ENCODE measurements at places on chromosomes 2 and 18. TPM values are rescaled to one million over a fixed set of nuclear protein-coding genes. Genes with fewer than 3 reads are reported as not detected.

The RMC1 gene
- total RNA-seq: 33.6 TPM

DNA sequence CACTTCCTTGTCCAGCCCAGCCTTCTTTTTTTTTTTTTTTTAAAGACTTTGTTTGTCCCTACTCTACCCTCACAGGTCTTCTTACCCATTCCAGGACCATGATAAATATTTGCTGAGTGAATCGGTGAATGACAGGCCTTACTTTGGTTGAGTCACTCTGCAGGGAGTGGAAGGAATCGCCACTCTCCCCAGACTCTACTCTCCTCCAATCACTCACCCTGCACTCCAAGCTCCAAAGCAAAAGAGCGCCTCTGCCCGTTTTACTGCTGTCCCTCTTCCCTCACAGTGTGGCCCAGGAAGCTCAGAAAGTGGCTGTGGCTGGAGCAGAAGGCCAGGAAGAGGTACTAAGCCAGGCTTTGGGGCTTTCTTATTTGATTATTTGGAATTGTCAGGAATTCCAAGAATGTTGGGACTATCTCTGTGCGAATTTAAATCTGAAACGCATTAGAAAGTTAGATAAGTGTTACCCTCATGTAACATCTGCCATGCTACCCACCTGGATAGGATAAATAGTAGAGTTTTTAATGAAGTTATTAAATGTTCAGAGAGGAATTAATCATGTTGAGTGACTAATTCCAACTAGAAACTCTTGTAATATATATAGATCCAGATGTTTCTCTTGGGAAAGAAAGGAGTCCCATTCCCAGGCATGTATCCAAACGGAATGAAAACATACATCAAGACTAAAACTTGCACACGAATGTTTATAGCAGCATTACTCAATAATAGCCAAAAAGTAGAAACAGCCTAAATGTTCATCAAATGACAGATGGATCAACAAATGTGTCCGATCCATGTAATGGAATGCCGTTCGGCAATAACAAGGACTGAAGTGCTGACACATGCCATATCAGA is 43.0 kb upstream of the CHMP1B start:
- H3K4me3 ChIP-seq: no peak overlapping the region
- no peak for DNase-seq
- no peaks in the 10 kb centered on the region for H3K36me3 ChIP-seq
- no peaks in the 10 kb centered on the region for H3K27me3 ChIP-seq
- H3K4me1 ChIP-seq: no peaks in the 10 kb centered on the region

- no peak overlapping the region for H3K4me3 ChIP-seq
- no peak for DNase-seq
- H3K27ac ChIP-seq: no peak overlapping the region
- peaks cover 2% of the 10 kb centered on the region for H3K27me3 ChIP-seq
- H3K4me1 ChIP-seq: no peaks in the 10 kb centered on the region
- no peaks in the 10 kb centered on the region for H3K36me3 ChIP-seq
These were observed 47.5 kb downstream of the TRIB2 start for GRCh38 chr2:12764075-12764730.

The NT5C1B gene
- not detected for total RNA-seq

- H3K4me1 ChIP-seq: no peaks in the 10 kb centered on the region
- DNase-seq: no peak
- H3K27me3 ChIP-seq: no peaks in the 10 kb centered on the region
- no peak overlapping the region for H3K27ac ChIP-seq
- H3K36me3 ChIP-seq: no peaks in the 10 kb centered on the region
These were observed 392.7 kb upstream of the FANCL start for GRCh38 chr2:58633613-58634365.

GRCh38 chr2:28717339-28717758 is 34.3 kb upstream of the PPP1CB start:
- peak; percentile 87 for DNase-seq
- H3K27me3 ChIP-seq: no peaks in the 10 kb centered on the region
- peak overlapping the region; percentile 64 for H3K27ac ChIP-seq
- no peak overlapping the region for H3K4me3 ChIP-seq

DNA sequence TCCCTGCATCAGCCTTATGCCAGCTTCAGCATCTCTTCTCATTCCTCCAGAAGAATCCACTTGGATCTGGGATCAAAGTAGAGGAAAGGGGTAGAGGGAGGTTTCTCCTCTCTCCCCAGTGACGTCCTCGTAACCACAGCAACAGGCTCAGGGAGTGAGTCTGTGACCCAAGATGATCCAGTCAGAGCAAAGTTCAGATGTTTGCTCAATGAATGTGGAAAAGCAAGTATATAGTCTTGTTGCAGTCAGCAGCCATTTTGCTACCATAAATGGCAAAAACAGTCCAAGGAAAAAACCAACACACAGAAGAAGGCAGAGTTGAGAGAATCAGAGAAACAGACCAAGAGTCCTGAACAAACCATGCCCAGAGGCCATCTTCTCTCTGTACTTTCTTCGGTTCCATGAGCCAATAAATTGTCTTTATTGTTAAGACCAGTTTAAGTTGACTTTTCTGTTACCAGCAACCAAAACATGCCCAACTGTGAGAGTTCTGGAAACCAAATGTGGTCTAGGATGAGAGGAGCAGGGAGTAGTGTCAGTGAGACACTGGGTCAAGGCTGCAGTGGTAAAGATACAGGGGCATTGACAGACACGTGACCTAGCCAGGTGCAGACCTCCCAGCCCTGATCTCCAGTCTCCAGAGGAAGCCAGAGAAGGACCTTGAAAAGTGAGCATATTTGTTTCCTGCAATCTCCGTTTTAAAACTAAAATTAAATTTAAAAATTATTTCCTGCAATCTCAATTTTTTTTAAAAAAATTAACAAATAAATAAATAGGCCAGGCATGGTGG is 3.2 kb upstream of the CXCR1 start:
- no peaks in the 10 kb centered on the region for H3K4me1 ChIP-seq
- no peaks in the 10 kb centered on the region for H3K27me3 ChIP-seq
- no peaks in the 10 kb centered on the region for H3K36me3 ChIP-seq
- no peak for DNase-seq
- H3K27ac ChIP-seq: no peak overlapping the region

DNA sequence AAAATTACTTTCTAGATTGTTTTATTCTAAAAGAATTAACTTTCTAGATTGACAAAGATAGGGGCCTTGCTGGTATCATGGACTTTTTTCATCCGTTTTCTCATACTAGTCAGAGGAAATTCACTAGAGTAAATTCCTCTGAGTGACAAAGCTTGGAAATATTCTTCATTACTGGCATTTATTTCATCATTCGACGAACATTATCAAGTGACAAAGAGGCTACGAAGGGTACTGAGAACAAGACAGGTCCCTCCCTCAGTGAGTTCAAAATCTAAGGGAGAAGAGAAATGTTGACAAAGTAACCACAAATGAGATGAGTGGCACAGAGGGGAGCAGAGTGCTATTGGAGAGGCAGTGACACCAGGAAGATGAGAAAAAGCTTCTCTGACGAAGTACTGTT is 4.3 kb downstream of the EPG5 start:
- no peaks in the 10 kb centered on the region for H3K36me3 ChIP-seq
- no peak for DNase-seq
- no peaks in the 10 kb centered on the region for H3K27me3 ChIP-seq
- H3K27ac ChIP-seq: no peak overlapping the region
- H3K4me1 ChIP-seq: no peaks in the 10 kb centered on the region
- no peak overlapping the region for H3K4me3 ChIP-seq

GRCh38 chr2:216029416-216030129 is 16.2 kb upstream of the MREG start:
- DNase-seq: no peak
- peaks cover 4% of the 10 kb centered on the region for H3K4me1 ChIP-seq
- H3K4me3 ChIP-seq: no peak overlapping the region
- no peaks in the 10 kb centered on the region for H3K27me3 ChIP-seq

DNA sequence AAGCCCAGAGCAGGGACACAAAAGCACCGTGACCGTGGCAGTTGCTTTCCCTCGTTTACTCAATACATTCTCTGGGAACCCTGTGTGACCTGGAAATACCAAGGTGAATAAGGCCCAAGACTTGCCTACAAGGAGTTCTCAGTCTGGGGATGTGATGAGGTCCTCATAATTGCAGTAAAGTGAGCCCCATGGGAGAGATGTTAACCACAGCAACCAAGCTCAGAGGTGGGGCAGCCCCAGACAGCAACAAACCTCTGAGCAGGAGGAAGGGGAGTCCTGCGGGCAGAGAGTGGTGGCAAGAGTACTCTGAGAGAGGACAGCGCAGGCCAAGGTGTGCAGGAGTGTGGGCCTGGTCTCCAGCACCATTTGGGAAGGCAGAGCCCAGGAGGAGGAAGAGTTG is 91.6 kb downstream of the TTC32 start:
- H3K27ac ChIP-seq: peak overlapping the region; percentile 61
- H3K4me3 ChIP-seq: no peak overlapping the region
- DNase-seq: no peak
- H3K4me1 ChIP-seq: peaks cover 3% of the 10 kb centered on the region
- no peaks in the 10 kb centered on the region for H3K27me3 ChIP-seq
- no peaks in the 10 kb centered on the region for H3K36me3 ChIP-seq

The HOXD12 gene
- total RNA-seq: not detected

The SLC14A1 gene
- 33.1 TPM for total RNA-seq

GRCh38 chr2:218041302-218042168 is 27.5 kb upstream of the RUFY4 start:
- no peaks in the 10 kb centered on the region for H3K4me1 ChIP-seq
- no peaks in the 10 kb centered on the region for H3K27me3 ChIP-seq
- DNase-seq: no peak
- no peaks in the 10 kb centered on the region for H3K36me3 ChIP-seq
- no peak overlapping the region for H3K4me3 ChIP-seq

The UGT1A4 gene
- not detected for total RNA-seq

The ARHGAP28 gene
- 3.5 TPM for total RNA-seq

GRCh38 chr2:189231719-189232323 is 52.3 kb upstream of the COL5A2 start:
- H3K27ac ChIP-seq: no peak overlapping the region
- H3K4me1 ChIP-seq: no peaks in the 10 kb centered on the region
- H3K36me3 ChIP-seq: no peaks in the 10 kb centered on the region
- H3K27me3 ChIP-seq: no peaks in the 10 kb centered on the region

GRCh38 chr18:36693931-36694620 is 134.7 kb downstream of the TPGS2 start:
- no peaks in the 10 kb centered on the region for H3K27me3 ChIP-seq
- DNase-seq: no peak
- no peak overlapping the region for H3K27ac ChIP-seq
- no peaks in the 10 kb centered on the region for H3K36me3 ChIP-seq

GRCh38 chr2:47321411-47322031 is 81.4 kb upstream of the MSH2 start:
- H3K27ac ChIP-seq: no peak overlapping the region
- no peak for DNase-seq
- H3K4me1 ChIP-seq: no peaks in the 10 kb centered on the region
- no peaks in the 10 kb centered on the region for H3K36me3 ChIP-seq
- no peaks in the 10 kb centered on the region for H3K27me3 ChIP-seq
- H3K4me3 ChIP-seq: no peak overlapping the region

DNA sequence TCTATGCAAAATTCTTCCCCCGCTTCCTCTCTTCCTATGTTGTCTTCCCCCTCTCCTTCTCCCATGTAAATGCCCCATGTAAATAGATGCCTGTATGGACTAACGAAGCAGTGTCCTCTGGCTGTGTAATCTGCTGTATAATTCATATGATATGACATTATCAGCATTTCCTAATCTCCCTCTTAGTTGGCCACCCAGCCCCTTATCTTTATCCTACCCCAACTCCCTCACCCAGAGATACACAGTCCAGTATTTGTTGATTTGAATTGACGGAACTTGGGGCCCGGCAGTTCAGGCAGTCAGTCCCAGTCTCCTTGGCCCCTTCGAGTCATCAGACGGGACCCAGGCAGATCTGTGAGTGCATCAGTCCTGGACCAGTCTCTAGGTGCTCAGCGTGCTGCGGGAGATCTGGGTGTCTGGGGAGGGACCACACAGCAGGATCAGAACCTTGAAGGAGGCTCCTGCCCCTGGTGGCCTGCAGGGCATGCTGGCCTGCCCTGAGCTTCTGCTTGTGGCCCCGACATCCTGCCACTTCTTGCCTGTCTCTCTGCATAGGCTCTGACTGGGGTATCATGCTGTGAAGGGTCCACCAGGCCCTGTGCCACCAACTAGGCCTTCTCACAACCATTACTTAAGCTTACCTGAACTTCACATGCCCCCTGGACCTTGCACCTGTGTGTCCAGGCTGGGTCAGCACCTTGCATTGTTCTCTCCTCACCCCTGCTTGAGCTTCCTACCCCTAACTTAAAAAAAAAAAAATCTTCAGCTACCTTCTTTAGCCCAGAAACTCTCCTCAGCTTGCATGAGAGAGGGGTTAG is 88.1 kb upstream of the ATL2 start:
- H3K36me3 ChIP-seq: no peaks in the 10 kb centered on the region
- no peak for DNase-seq
- H3K4me3 ChIP-seq: no peak overlapping the region
- H3K27ac ChIP-seq: no peak overlapping the region
- peaks cover 1% of the 10 kb centered on the region for H3K4me1 ChIP-seq
- no peaks in the 10 kb centered on the region for H3K27me3 ChIP-seq

DNA sequence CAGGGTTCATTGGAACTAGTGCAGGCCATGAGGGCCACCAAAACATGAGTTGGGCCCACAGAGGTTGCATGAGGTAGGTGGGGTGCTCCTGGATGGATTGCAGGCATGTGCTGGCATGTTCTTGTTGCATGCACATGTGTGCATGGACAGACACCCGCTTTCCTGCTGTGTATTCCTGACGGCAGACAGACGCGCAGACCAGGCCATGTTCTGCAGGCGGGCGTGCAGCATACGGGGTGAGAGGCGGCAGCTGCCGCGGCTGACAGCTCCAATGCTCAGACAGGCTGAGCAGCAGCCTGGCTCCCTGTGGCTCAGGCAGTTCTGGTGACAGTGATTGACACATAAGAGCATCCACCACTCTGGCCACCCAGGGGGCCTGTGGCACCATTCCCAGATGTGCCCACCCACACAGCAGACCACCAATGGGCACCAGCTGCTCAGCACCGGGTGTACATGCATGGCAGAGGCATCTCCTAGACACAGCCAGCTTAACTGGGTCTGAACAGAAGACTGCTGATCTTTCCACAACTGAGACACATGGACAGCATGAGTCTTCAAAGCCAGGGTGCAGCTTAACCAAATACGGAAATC is 21.2 kb downstream of the HS1BP3 start:
- no peaks in the 10 kb centered on the region for H3K36me3 ChIP-seq
- peak; percentile 60 for DNase-seq
- H3K27me3 ChIP-seq: no peaks in the 10 kb centered on the region
- no peaks in the 10 kb centered on the region for H3K4me1 ChIP-seq
- no peak overlapping the region for H3K4me3 ChIP-seq
- no peak overlapping the region for H3K27ac ChIP-seq

The TET3 gene
- total RNA-seq: 12.1 TPM

GRCh38 chr2:9003366-9003615 is 193 bp downstream of the MBOAT2 start:
- DNase-seq: no peak
- H3K4me1 ChIP-seq: no peaks in the 10 kb centered on the region
- no peaks in the 10 kb centered on the region for H3K27me3 ChIP-seq

DNA sequence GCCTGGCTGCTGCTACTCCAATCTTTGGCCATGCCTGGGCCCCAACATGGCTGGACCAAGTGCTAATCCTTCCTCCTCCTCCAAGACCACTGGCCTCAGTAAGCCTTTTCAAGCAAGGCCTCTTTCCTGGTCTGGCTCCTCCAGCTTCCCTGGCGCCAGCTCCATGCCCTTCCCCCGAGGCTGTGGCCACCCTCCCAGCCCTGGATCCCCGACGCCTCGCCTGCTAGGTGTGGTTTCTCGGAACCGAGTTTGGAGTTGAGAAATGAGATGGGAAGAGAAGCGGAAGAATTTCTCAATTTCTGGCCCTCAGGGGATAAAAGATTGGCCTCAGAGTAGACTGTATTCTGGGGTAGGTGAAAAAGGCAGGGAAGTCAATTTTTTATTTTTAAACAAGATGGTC is 46.4 kb downstream of the ADCY3 start:
- H3K27me3 ChIP-seq: no peaks in the 10 kb centered on the region
- no peak overlapping the region for H3K4me3 ChIP-seq
- H3K27ac ChIP-seq: no peak overlapping the region
- H3K4me1 ChIP-seq: no peaks in the 10 kb centered on the region
- H3K36me3 ChIP-seq: peaks cover 2% of the 10 kb centered on the region

Data from aorta (tissue), 5 donors.